ENCODE measurements at places on chromosomes 4 and X.
A peak's percentile ranks its signal among the peaks of the same experiment; 100 is the strongest.

GRCh38 chr4:118954246-118954645 lies 65.6 kb downstream of the SYNPO2 start:
- H3K27ac ChIP-seq: no peak overlapping the region
- H3K4me3 ChIP-seq: no peak overlapping the region
- H3K4me1 ChIP-seq: no peaks in the 10 kb centered on the region
- no peaks in the 10 kb centered on the region for H3K36me3 ChIP-seq
- DNase-seq: no peak
- no peaks in the 10 kb centered on the region for H3K27me3 ChIP-seq

- no peak overlapping the region for H3K27ac ChIP-seq
- H3K36me3 ChIP-seq: no peaks in the 10 kb centered on the region
- DNase-seq: no peak
- peaks cover 2% of the 10 kb centered on the region for H3K4me1 ChIP-seq
- no peak overlapping the region for H3K4me3 ChIP-seq
Observed at GRCh38 chr4:147163311-147163710, 217.6 kb upstream of the TTC29 start.

GRCh38 chr4:188109157-188109755 lies at the start of gene TRIML2:
Gene TRIML2, minus strand, starts transcription at chr4:188109603. Its CDS starts 4,235 bp downstream, at chr4:188105368.
- no peaks in the 10 kb centered on the region for H3K4me1 ChIP-seq
- H3K27ac ChIP-seq: no peak within 1 kb of the TSS
- DNase-seq: no peak
- H3K36me3 ChIP-seq: no peaks in the 10 kb centered on the region

DNA sequence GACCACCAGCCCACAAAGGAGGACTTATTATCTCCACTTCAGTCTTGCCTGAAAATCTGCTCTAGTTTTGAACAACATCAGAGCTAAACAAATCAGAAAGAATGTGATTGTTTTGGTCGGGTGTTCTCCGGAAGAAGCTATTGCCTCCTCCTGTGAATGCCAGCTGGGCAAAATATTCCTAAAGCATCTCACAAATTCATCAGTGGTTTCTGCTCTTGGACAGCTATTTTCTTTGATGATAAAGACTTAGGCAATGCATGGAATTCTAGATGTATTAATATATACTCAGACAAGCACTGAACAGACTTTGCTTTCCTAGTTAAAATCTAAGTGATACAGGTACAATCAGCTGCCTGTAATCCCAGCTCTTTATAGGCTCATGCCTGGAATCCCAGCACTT lies 71.8 kb downstream of the ASMT start:
- no peak for DNase-seq
- H3K4me3 ChIP-seq: no peak overlapping the region
- H3K27me3 ChIP-seq: no peaks in the 10 kb centered on the region
- H3K4me1 ChIP-seq: peaks cover 10% of the 10 kb centered on the region
- H3K27ac ChIP-seq: no peak overlapping the region
- peaks cover 8% of the 10 kb centered on the region for H3K36me3 ChIP-seq

DNA sequence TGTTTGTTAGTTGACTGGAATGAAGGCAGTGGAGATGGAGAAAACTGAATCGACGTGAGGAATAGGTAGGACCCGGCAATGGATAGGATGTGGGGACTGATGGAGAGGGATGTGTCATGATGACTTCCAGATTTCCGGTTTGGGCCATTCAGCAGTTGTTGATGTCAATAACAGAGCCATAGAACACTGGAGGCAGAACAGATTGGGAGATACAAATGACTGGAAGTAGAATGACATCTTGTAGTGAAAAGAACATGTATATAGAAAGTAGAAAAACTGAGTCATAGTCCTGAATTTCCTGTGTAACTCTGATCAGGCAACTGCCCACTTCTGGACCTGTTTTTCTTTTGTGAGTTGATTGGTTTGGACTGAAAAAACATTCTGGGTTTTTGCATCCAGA lies 24.5 kb downstream of the CETN2 start:
- peaks cover 11% of the 10 kb centered on the region for H3K27me3 ChIP-seq
- no peak for DNase-seq
- no peak overlapping the region for H3K27ac ChIP-seq
- peaks cover 4% of the 10 kb centered on the region for H3K4me1 ChIP-seq

DNA sequence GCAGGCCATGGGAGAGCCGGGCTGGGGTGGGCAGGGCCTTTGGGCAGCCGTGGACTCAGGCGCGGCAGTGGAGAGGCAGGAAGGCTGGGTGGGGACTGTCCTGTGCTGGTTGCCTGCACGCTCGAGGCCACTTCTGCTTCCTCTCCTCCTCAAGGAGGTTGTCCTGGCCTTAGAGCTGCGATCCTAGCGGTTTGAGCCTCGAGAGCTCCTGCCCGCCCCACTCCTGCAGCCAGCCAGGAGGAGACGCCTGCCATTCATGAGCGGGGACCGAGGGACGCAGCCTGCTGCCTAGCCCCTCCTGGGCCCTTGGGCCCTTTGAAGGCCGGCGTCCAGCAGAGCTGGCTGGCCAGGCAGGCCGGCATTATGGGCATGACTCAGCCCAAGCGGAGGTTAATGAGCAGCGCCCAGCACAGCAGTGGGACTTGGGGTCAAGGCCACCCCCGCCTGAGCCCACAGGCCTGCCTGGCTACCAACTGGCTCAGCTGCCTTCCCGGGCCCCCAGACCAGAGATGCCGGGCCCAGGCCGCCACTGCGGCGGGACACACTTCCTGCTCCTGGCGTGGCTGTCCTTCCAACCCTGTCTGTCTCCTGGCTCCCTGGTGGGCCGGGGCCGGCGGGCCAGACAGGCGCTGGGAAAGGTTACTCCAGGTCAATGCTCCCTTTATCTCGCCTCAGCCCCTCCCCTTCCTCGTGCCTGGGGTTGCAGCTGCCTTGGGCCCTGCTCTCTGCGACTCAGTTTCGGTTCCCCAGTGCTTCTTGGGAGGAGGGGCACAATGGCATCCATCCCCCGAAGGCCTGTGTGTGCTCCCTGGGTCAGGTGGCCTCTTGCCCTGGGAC lies 1.8 kb downstream of the ABCD1 start:
- H3K4me1 ChIP-seq: peaks cover 30% of the 10 kb centered on the region
- H3K4me3 ChIP-seq: peak overlapping the region; percentile 47
- H3K36me3 ChIP-seq: peaks cover 12% of the 10 kb centered on the region

- peak overlapping the region; percentile 84 for H3K4me3 ChIP-seq
- H3K27ac ChIP-seq: peak overlapping the region; percentile 94
- no peaks in the 10 kb centered on the region for H3K27me3 ChIP-seq
- DNase-seq: peak; percentile 76
Observed at GRCh38 chr4:184472614-184473498, 1.5 kb downstream of the IRF2 start.

DNA sequence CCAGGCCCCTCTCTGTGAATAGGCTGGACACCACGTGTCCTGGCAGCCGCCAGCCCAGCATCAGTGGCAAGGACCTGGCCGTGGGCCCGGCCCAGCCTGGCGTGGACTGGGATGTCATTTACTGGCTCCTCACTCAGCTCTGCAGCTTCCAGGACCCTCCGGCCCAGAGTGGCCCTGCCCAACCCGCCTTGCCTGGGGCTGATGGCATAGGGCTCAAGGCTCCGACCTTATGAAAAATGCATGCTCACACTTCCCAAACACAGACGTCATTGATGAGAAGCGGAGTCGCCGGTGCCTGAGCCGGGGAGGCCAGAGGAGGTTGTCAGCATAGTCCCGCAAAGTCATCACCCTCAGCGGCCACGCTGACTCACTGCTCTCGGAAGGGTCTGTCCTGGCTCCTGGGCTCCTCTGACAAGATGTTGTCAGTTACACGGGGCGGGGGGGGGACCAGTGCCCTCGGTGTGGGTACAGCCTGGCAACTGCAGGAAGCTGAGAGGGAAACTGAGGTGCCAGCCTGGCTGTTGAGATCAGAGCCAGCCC lies 14.3 kb downstream of the CFAP99 start:
- no peaks in the 10 kb centered on the region for H3K4me1 ChIP-seq
- no peak for DNase-seq
- H3K27ac ChIP-seq: no peak overlapping the region
- no peak overlapping the region for H3K4me3 ChIP-seq
- H3K27me3 ChIP-seq: no peaks in the 10 kb centered on the region

GRCh38 chr4:151627491-151627890 lies 133.3 kb downstream of the GATB start:
- peaks cover 15% of the 10 kb centered on the region for H3K27me3 ChIP-seq
- H3K27ac ChIP-seq: no peak overlapping the region
- no peak for DNase-seq
- no peak overlapping the region for H3K4me3 ChIP-seq
- H3K4me1 ChIP-seq: no peaks in the 10 kb centered on the region
- no peaks in the 10 kb centered on the region for H3K36me3 ChIP-seq

- no peak overlapping the region for H3K4me3 ChIP-seq
- H3K4me1 ChIP-seq: no peaks in the 10 kb centered on the region
- no peak overlapping the region for H3K27ac ChIP-seq
- H3K36me3 ChIP-seq: no peaks in the 10 kb centered on the region
- H3K27me3 ChIP-seq: no peaks in the 10 kb centered on the region
- DNase-seq: no peak
Observed at GRCh38 chr4:139770361-139770760, 104.7 kb downstream of the MGST2 start.

DNA sequence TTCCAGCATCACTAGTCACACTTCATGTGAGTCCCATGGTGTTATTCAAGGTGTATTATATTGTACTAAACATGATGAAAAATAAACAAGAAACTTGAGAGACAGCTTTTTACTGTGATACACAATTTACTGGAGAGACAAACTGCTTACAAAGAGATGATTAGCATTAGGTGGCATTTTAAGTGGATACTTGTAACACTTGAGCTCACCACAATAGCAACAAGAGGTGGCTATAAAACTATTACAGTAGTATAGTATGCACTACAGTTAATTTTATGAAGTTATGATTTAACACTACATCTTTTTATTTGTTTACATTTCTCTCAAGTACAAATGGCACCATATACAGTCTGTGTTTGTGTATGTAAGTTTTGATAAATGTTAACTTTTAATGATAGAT lies 246.6 kb downstream of the PARM1 start:
- DNase-seq: no peak
- H3K4me1 ChIP-seq: no peaks in the 10 kb centered on the region
- H3K4me3 ChIP-seq: no peak overlapping the region

DNA sequence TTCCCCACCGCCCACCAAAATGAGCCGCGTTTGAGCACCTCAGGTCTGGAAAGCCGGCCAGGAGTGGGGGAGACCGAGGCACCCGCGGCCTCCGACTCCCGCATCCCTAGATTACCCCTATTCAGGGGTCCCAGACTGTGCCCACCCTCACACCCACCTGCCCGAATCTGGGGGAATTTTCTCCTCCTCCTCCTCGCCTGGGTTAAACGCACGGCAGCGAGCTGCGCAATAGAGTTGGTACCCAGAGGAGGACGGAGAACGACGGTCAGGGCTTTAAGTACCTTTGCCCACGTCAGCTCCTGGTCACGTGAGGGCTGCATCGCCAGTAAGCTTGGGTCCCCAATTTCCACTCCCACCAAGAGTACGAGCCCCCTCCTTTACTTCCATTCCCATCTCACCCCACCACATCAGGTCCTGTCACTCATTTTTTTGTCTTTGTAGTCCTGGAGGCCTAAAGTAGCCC lies at the start of gene ARMCX2:
Gene ARMCX2, minus strand, starts transcription at position 250 of the 463 bp plus-strand sequence. CDS start 2,262 bp downstream, outside the sequence.
- H3K27ac ChIP-seq: peak within 1 kb of the TSS; percentile 47
- H3K36me3 ChIP-seq: no peaks in the 10 kb centered on the region
- DNase-seq: peak; percentile 32

GRCh38 chrX:72495046-72495445 lies 77.6 kb downstream of the HDAC8 start:
- no peak overlapping the region for H3K4me3 ChIP-seq
- no peaks in the 10 kb centered on the region for H3K4me1 ChIP-seq
- no peak overlapping the region for H3K27ac ChIP-seq
- no peak for DNase-seq
- H3K27me3 ChIP-seq: no peaks in the 10 kb centered on the region

- H3K4me3 ChIP-seq: no peak overlapping the region
- no peaks in the 10 kb centered on the region for H3K27me3 ChIP-seq
- no peak overlapping the region for H3K27ac ChIP-seq
- no peaks in the 10 kb centered on the region for H3K4me1 ChIP-seq
Observed at GRCh38 chrX:24838629-24839028, 144.9 kb downstream of the POLA1 start.

DNA sequence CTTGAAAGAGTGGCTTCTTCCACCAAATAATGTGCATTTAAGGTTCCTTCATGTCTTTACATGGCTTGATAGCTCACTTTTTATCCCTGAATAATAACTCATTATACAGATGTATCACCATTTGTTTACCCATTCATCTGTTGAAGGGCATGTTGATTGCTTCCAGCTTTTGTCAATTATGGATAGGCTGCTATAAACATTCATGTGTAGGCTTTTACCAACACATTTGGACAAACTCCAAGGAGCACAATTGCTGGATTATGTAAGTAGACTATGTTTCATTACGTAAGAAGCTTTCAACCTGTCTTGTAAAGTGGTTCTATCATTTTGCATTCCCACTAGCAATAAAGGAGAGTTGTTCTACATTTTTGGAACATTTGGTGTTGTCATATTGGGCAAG lies 2637.0 kb downstream of the PCDH7 start:
- no peaks in the 10 kb centered on the region for H3K36me3 ChIP-seq
- DNase-seq: no peak
- H3K4me3 ChIP-seq: no peak overlapping the region
- H3K27me3 ChIP-seq: no peaks in the 10 kb centered on the region

- no peaks in the 10 kb centered on the region for H3K36me3 ChIP-seq
- H3K27me3 ChIP-seq: peaks cover 5% of the 10 kb centered on the region
- H3K27ac ChIP-seq: no peak overlapping the region
- peak overlapping the region; percentile 90 for H3K4me3 ChIP-seq
Observed at GRCh38 chr4:55546506-55546755, 278 bp downstream of the CLOCK start.

GRCh38 chr4:115054836-115055235 lies 58.6 kb downstream of the NDST4 start:
- H3K4me1 ChIP-seq: no peaks in the 10 kb centered on the region
- no peaks in the 10 kb centered on the region for H3K36me3 ChIP-seq
- DNase-seq: no peak
- no peaks in the 10 kb centered on the region for H3K27me3 ChIP-seq
- H3K27ac ChIP-seq: no peak overlapping the region

GRCh38 chrX:13473442-13474163 lies 95.8 kb upstream of the EGFL6 start:
- DNase-seq: peak; percentile 10
- no peaks in the 10 kb centered on the region for H3K27me3 ChIP-seq
- no peaks in the 10 kb centered on the region for H3K36me3 ChIP-seq
- H3K4me1 ChIP-seq: peaks cover 24% of the 10 kb centered on the region
- H3K4me3 ChIP-seq: peak overlapping the region; percentile 52

DNA sequence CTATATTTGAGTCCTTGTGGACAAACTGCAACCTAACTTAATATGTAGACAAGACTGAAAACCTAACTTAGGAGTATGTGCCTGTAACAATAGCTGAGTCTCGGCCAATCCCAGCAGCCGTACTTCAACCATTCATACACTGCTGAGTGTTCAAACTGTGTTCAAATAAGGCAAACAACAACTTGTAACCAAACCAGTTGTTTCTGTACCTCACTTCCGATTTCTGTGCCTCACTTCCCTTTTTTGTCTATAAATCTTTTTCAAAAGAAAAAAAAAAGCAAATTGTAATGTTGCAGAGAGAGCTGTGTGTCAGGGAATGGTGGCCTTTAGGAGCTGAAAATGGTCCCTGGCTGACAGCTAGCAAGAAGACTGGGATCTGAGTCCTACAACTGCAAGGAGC lies 46.0 kb downstream of the GEMIN8 start:
- H3K4me1 ChIP-seq: peaks cover 5% of the 10 kb centered on the region
- H3K4me3 ChIP-seq: no peak overlapping the region
- no peaks in the 10 kb centered on the region for H3K27me3 ChIP-seq
- peaks cover 9% of the 10 kb centered on the region for H3K36me3 ChIP-seq

All from activated CD4-positive, alpha-beta T cell treated with anti-CD3 and anti-CD28 coated beads for 36 hours (primary cell).